ENCODE measurements at places on chromosomes 7 and 10.

DNA sequence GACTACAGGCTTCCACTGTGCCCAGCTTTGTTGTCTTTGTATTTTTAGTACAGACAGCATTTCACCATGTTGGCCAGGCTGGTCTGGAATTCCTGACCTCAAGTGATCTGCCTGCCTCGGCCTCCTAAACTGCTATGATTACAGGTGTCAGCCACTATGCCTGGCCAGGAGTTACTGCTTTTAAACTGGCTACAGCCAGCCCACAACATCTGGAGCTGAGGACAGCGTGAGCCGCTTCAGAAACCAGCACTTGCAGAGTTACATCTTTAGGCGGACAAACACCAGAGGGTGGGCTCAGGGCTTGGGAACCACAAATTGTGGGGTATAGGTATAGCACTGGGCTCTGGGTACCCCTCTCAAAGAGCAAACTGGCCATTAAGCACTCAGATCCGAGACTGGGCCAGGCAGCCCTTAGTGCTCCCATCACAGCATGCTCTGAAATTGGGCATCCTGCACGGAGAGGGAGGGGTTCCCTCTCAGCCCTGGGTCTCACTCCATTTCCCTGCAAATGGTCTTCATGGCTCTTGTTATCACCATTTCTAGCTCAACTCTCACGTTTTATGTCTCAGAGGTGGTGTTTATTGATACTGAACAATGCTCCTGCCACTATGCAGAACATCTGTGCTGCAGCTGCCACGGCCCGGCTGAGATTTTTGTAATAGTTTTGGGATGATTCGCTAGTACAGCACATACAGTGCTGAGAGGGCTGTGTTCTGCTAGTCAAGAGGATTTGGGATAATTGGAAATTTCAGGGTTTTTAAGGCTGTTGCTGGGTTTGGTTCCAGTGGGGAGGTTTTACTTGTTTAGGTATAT is 146.4 kb upstream of the LYZL2 start:
- no peak for DNase-seq

DNA sequence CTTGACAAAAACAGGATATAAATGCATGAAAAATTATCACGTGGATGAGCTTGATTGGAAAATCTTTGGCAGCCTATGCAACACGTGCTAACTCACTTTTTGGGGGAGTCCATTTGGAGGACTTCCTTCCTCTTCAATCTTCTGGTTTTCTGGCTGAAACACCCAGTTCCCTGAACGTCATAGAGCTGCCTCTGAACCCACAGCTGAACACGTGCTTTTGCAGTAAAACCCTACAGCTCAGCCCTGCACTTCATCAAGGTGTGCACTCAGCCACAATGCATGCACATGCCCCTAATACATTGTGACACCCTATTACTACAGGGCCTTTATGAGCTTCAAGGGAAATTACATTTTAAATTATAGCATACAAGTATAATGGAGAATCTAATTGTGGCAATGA is 808.7 kb upstream of the AUTS2 start:
- DNase-seq = no peak

DNA sequence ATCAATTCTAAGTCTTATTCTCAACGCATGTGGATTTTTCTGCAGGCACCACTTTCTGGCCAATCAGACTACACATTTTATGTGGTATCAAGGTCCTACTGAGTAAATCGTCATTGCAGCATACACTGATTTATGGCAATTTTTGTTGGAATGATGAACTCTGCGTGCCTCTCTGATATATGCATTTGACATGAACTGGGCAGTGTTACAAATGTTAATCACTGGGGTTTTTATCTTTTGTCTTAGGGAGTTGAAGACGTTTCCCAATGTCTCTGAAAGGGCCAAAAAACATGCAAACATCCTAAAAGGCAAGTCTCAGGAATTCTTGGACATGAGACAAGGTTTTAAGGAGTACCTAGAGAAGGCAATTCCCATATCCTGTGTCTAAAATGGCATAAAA is 809.5 kb upstream of the CELF2 start:
- DNase-seq = no peak

DNA sequence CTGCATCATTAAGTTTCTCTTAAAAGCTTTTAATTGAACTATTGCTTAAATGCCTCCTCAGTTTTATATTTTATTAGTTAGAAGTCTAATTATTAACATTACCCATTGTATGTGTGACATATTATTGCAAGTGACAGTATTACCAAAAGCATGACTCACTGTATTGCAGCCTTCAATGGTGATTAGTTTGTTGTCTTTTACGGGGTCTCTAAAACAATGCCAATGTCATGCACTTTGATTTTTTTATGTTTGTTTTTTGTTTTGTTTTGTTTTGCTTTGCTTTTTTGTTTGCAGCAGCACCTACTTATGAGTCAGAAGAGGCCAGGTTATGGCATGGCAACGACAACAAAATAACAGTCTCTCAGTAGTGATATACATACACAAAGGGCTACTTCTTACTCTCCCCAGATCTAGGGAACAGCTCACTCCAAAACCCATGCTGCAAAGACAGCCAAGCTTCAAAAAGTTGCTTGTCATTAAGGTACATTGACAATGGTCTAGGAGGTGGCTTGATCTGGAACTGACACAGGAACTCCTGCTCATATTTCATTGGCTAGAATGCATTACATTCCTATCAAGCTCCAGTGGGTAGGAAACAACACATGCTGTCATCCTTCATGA is 293.7 kb upstream of the POM121L12 start:
- no peak for DNase-seq

GRCh38 chr7:2022737-2023250 is 210.0 kb downstream of the MAD1L1 start:
- no peak for DNase-seq

DNA sequence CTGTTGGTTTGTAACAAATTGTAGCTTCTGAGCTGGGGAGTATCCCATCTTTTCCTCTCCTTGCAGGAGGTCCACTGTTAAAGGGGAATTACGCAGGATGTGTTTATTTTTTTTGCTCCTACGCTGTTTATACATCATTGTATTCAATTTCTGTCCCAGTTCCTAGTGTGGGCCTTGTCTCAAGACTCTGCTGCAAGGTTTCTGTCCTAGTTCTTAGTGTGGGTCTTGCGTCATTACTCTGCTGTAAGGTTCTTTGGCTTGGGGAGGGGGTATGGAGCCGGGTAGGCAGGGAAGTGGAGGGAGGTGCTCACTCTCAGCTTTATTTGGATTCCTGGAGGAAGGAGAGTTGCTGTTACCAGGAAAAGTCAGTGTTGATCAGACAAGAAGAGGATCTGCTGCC is 64.0 kb upstream of the TRIM8 start:
- no peak for DNase-seq

DNA sequence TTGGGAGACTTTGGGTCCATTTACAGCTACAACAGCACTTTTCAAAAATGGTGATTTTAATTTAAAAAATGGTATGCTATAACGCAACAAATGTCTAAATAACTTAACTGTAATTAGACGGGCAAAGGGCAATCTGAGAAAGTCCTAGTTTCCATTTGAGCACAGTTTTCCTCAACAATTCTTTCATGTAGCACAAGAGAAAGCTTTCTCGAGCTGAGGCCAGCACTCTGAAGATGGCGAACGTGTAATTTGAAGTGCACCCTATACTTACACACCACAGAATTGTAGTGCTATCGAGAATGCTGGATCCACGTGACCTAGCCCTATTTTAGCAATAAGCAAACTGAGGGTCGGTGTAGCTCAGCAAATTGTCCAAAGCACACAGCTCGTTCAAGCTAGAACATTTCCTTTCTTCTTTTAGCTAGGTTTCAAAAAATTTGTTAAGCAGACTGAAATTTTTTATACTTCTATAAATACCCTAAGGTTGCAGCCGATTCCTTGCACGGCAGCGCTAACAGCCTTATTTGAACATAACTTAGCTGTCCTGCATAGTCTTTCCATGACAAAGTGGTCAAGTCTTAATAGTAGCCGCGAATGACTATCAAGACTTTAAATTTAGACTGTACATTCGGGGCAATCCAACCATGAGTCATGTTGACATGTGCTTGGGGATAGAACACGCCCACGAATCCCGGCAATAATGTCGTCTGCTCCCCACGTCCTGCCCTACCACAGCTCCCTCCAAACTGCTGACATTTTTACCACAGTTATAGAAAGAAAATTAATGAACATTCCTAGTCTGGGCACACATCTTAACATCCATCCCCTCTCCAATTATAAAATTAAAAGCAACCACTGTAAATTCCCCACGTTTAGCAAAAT is 10.0 kb downstream of the KLF6 start:
- no peak for DNase-seq

DNA sequence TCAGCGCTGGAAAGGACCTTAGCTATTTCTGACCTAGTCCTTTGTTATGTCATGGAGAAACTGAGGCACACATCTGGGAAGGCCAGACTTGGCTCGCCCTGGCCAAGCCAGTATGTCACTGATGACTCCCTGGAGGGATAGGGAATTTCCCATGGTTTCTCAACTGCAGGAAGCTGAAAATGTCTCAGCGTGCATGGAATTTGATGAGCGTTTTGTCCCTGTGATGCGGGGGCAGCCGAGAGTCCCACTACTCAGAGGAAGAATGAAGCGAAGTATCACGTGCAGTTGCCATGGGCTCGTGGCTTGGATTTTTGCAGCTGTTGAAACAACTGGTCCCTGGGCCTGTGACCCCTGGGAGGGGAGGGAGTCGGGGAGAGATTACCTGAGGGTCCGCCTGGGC is 44.8 kb downstream of the CLIP2 start:
- no peak for DNase-seq

- no peak for DNase-seq
These were observed 153.3 kb upstream of the TCERG1L start for GRCh38 chr10:131464789-131465188.

- DNase-seq = no peak
These were observed 411.8 kb upstream of the MGMT start for GRCh38 chr10:129055225-129055624.

- no peak for DNase-seq
These were observed 35.6 kb downstream of the VPS41 start for GRCh38 chr7:38873433-38873832.

GRCh38 chr10:60877061-60877776 is 66.8 kb downstream of the RHOBTB1 start:
- no peak for DNase-seq

DNA sequence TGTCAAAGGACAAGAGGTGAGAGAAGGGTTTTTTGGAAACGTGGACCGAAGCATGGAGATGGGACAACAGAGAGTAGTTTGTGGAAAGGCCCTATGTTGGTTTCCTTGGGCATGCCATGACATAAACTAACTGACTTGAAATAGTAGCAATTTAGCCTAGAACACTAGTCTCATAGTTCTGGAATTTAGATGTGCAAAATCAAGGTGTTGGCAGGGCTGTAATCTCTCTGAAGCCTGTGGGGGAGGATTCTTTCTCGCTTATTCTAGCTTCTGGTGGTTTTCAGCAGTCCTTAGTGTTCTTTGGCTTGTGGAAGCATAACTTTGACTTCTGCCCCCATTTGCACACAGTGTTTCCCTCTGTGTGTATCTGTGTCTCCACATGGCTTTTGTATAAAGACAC is 283.4 kb downstream of the GFRA1 start:
- DNase-seq = no peak

GRCh38 chr7:121521711-121522400 is 125.7 kb upstream of the FAM3C start:
- DNase-seq = no peak

DNA sequence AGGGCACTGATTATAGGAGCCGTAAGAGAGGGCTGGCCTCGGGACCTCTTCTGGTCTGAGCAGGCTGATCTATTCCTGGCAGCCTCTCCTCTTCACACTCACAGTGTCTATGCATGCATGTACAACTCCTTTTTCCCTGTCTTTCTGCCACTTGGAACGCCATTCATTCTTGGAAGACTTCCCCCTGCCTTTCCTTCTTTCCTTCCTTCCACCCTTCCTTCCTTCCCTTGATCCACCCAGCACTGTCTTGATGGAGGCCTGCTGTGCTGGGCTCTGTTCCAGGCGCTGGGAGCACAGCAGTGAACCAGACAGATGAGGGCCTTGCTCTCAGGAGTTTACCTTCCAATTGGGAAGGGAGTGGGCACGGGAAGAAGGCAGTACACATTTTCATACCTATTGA is 114.8 kb downstream of the SH3PXD2A start:
- no peak for DNase-seq

GRCh38 chr10:121792198-121792597 is 135.6 kb downstream of the ATE1 start:
- no peak for DNase-seq

DNA sequence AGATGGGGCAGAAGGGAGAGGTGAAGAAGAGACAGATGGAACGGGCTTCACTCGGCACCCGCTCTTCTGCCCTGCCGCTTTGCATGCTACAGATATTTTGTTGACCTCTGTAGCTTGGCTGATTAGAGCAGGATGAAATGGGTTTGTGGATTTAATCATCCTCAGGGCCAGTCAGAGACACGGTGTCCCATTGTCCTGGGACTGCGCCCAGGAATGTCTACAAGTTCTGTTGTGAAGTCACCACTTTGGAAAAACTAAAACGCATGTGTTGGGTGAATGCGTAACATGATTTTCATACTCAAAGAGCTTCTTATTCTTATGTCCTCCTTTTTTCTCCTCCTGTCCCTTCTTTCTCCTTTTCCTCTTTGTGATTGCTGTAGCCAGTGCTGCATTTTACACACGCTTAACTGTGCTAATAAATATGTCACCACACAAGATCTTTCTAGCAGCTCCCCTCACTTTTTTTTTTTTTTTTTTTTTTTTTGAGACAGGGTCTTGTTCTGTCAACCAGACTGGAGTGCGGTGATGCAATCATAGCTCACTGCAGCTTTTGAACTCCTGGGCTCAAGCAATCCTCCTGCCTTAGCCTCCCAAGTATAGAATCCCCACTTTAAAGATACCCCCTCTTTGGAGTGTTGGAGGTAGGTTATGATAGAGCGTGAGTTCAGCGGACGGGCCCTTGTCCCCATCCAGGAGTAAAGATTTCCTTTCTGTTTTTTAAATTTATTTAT is 3.4 kb downstream of the CPA4 start:
- no peak for DNase-seq

DNA sequence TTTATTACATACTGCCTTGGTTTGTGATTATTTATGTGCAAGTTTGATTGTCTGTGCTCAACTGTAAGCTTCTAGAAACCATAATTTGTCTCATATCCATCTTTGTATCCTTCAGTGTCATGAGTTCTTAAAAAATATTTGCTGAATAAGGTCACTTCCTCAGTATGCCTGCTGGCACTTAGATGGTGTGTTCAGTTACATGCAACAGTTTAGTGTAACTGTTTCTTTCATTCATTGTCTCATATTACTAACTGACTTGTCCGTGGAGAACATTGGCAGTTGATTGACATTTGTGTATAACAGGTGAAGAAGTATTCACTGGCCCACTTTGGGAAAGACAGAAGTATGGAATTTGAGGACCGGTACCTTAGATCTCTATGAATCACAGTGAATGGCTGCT is 236.9 kb downstream of the PRKG1 start:
- no peak for DNase-seq

All from activated CD8-positive, alpha-beta memory T cell treated with anti-CD3 and anti-CD28 coated beads, Interleukin-2, amount 50 U/mL, for 4 hours (primary cell).